Stomach (tissue), 19 donors: ENCODE measurements at places on chromosomes 4 and X. TPM values are rescaled to one million over a fixed set of nuclear protein-coding genes. Genes with fewer than 3 reads are reported as not detected.

NEUROG2 gene
- not detected for total RNA-seq

- H3K36me3 ChIP-seq = no peaks in the 10 kb centered on the region
- no peak overlapping the region for H3K4me3 ChIP-seq
- no peak overlapping the region for H3K27ac ChIP-seq
- peaks cover 38% of the 10 kb centered on the region for H3K27me3 ChIP-seq
Measured at GRCh38 chr4:7655511-7656243, 220.9 kb upstream of the PSAPL1 start.

DNA sequence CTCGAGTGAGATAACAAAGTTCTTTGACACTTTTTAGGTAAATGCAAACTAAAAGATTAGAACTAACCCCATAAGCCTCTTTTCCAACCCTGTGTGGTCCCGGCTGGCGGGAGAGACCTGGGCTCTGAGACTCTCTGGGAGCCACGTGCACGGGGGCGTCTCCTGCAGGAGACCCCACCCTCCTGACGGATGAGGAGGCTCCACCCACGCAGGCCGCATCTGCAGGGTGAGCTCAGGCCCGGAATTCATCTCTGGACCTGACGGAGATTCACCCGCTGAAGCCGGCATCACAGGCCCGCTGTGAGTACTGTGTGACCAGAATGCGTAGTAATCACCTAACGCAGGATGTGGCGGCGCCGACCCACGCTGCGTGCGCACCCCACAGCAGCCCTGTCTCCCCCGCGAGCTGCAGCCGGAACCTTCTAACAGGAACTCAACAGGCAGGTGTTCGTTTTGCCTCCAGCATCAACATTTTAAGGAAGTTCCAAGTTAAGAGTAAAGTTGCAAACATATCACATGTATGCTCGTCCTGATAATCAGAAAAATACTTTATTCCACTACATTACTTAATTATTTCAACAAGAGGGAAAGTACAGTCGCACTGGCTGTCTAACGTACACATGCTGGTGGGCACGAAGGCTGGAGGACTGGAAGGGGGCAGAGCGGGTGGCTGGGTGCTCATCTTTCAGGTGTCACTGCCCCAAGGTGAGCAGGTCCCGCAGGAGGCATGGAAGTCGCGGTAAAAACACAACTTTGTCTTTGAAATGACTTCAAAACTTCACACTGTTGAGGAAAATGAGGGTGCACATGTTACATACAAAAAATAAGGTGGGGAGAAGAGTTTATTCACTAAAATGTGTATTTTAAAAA, 44.5 kb downstream of the FGFRL1 start:
- peak; percentile 79 for DNase-seq
- peaks cover 15% of the 10 kb centered on the region for H3K4me1 ChIP-seq
- H3K36me3 ChIP-seq = no peaks in the 10 kb centered on the region
- H3K4me3 ChIP-seq = no peak overlapping the region
- peaks cover 16% of the 10 kb centered on the region for H3K27me3 ChIP-seq

- no peak overlapping the region for H3K27ac ChIP-seq
- no peaks in the 10 kb centered on the region for H3K27me3 ChIP-seq
- no peaks in the 10 kb centered on the region for H3K4me1 ChIP-seq
- DNase-seq = no peak
- no peaks in the 10 kb centered on the region for H3K36me3 ChIP-seq
Measured at GRCh38 chrX:85698921-85699320, 319.5 kb upstream of the POF1B start.

DNA sequence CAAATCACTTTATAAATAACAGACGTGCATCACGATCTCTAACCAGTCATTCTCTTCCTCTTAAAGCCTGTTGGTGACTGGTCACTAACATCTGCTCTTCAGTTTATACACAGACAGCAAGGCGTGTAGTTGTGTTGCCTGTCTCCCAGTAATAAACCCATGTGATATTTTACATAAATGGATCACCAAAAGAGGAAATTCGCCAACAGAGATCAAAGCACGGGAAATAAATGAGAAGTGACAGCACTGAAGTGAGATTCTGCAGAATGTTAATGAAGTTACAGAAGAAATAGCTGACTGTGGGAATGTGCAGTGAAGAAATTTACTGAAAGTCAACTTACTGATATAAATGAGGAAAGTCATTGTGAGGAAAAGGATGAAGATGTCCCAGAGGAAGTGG, 47.0 kb downstream of the AFF1 start:
- H3K4me3 ChIP-seq = no peak overlapping the region
- H3K36me3 ChIP-seq = no peaks in the 10 kb centered on the region
- no peaks in the 10 kb centered on the region for H3K27me3 ChIP-seq
- no peak overlapping the region for H3K27ac ChIP-seq
- peak; percentile 28 for DNase-seq

GRCh38 chr4:86184901-86185285, 175.0 kb downstream of the MAPK10 start:
- H3K36me3 ChIP-seq = no peaks in the 10 kb centered on the region
- H3K27ac ChIP-seq = no peak overlapping the region
- no peaks in the 10 kb centered on the region for H3K27me3 ChIP-seq
- DNase-seq = no peak
- H3K4me3 ChIP-seq = no peak overlapping the region

- no peaks in the 10 kb centered on the region for H3K27me3 ChIP-seq
- H3K36me3 ChIP-seq = no peaks in the 10 kb centered on the region
- peak within 1 kb of the TSS; percentile 83 for H3K27ac ChIP-seq
- H3K4me3 ChIP-seq = peak within 1 kb of the TSS; percentile 76
- DNase-seq = peak; percentile 88
- peaks cover 39% of the 10 kb centered on the region for H3K4me1 ChIP-seq
Measured at GRCh38 chr4:183905081-183905592, at the start of gene STOX2. TSS of gene STOX2 (plus strand) at chr4:183905307. CDS start at chr4:183906791, 1,484 bp downstream.

PRSS12 gene
- total RNA-seq = 21.1 TPM

DCAF12L2 gene
- total RNA-seq = not detected

GRCh38 chrX:107924136-107924746, 57.9 kb downstream of the TEX13B start:
- no peak for DNase-seq
- H3K27ac ChIP-seq = no peak overlapping the region
- no peaks in the 10 kb centered on the region for H3K4me1 ChIP-seq
- no peak overlapping the region for H3K4me3 ChIP-seq
- no peaks in the 10 kb centered on the region for H3K27me3 ChIP-seq
- peaks cover 24% of the 10 kb centered on the region for H3K36me3 ChIP-seq

GRCh38 chr4:52685316-52685715, 26.2 kb upstream of the USP46 start:
- no peak for DNase-seq
- H3K27ac ChIP-seq = no peak overlapping the region
- no peaks in the 10 kb centered on the region for H3K27me3 ChIP-seq
- H3K36me3 ChIP-seq = no peaks in the 10 kb centered on the region
- no peaks in the 10 kb centered on the region for H3K4me1 ChIP-seq

- H3K4me3 ChIP-seq = no peak overlapping the region
- no peaks in the 10 kb centered on the region for H3K27me3 ChIP-seq
- DNase-seq = no peak
- no peak overlapping the region for H3K27ac ChIP-seq
Measured at GRCh38 chr4:101651778-101652177, 138.8 kb upstream of the BANK1 start.

DNA sequence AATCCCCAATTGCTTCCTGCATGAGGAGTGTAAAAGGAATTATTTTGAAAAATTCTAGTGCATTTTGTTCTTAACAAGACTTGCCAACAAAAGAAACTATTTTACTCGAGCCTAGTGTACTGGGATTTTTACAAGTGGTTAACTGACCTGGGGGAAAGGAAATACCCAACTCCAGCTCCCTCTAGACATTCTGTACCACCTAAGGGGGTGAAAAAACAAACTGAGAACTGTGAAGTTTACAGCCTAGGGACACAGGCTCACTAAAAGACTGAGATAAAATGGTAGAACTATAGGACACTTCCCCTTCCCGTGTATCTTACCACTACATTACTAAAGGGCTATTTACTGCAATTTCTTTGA, 2.6 kb upstream of the ADH5 start:
- no peaks in the 10 kb centered on the region for H3K36me3 ChIP-seq

GRCh38 chr4:3257103-3257555, 8.2 kb downstream of the MSANTD1 start:
- H3K4me1 ChIP-seq = no peaks in the 10 kb centered on the region
- H3K36me3 ChIP-seq = no peaks in the 10 kb centered on the region
- DNase-seq = peak; percentile 9
- no peak overlapping the region for H3K27ac ChIP-seq
